ENCODE measurements at places on chromosomes 16 and 17.
A peak's percentile ranks its signal among the peaks of the same experiment; 100 is the strongest.

DNA sequence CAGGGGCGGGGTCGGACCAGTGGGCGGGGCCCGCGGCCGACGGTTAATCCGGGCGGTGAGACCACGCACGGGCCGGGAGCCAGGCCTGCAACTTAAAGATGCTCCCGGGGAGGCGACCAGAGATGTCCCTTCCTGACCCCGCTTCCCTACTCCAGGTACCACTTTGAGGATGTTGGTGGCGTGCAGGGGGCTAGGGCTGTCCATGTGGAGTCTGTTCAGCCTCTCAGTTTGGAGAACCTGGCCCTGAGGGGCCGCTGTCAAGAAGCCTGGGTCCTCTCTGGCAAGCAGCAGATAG is 580 bp downstream of the RANGRF start:
- DNase-seq, result peak; percentile 64

- DNase-seq, result no peak
These were observed 279.9 kb downstream of the IRX3 start for GRCh38 chr16:54006693-54007092.

DNA sequence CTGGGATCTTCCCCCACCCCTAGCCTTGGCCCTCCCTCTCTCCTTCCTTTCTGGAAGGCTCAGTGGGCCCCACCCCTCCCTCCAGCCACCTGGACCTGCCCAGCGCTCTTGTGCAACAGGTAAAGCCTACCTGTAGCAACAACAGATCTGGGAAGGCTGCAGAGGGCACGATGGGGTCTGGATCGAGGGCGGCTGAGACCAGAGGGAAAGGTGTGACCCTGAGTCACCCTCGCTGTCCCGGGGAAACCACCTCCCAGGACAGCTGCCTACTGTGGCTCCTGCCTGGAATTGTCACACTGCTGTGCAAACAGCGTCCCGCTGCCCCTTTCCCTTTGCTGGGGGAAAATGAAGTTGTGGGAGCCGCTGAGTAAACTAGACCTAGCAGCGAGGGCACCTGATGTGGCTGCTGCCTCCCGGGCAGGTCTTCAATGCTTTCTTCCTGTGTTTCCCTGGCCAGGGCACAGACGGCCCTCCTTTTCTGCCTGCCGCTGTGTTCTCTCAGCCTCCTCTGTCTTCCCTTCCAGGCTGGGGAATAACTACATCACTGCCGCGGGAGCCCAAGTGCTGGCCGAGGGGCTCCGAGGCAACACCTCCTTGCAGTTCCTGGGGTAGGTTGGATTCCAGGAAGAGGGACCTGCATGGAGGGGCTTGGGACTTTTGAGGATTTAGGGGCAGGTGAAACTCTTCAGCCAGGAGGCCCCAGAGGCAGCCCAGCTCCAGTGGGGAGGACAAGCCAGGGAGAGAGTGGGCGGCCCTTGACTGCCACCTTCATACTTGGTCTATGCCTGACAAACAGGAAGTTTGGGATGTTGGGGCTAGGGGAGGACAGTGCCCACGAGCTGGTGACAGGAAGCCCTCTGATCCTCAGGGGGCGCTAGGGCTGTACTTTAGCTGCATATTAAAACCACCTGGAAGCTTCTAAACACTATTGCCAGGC is 22.2 kb upstream of the CYLD start:
- no peak for DNase-seq

- no peak for DNase-seq
These were observed 113.9 kb upstream of the MAF start for GRCh38 chr16:79714440-79714839.

DNA sequence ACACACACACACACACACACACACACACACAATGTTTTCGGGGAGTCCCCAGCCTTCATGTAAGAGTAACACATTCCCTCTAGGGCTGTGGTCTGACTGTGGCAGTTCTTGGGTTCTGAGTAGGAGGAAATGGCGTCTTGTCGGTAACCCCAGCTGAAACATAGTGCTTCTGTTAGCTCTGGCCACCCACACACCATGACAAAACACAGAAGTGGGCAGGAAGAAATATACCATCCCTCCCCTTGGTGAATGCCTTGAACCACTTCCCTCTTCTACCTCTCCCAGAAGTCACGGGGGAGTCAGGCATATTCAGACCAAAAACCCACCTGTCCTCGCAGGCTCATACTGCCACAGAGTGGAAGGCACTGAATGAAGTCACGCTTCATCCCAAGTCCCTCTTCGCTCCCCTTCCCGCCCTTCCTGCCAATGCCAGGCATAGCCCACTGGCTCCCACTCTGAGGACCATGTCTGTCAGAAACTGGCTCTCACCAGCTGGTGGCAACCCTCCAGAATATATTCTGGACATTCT is 11.5 kb downstream of the SLC35B1 start:
- peak; percentile 67 for DNase-seq

- DNase-seq, result peak; percentile 65
These were observed 10.2 kb upstream of the HOXB9 start for GRCh38 chr17:48636177-48637018.

DNA sequence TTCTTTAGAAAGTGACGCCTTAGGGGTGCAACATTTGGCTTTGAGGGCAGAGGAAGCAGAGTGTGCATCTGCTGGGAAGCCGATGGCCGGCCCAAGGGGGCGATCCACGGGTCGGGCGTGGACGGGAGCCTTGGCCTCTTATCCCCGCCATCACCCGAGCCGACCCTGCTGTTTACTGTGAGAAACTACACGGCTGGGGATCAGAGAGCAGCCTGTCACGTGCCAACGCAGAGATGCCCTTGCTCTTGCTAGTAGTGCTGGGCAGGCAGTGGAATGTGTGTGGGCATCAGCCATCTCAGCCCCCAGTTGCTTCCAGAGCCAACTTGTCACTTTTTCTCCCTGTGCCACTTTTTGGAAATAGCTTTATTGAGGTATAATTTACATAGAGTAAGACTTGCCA is 26.7 kb upstream of the ITGB4 start:
- DNase-seq, result no peak

DNA sequence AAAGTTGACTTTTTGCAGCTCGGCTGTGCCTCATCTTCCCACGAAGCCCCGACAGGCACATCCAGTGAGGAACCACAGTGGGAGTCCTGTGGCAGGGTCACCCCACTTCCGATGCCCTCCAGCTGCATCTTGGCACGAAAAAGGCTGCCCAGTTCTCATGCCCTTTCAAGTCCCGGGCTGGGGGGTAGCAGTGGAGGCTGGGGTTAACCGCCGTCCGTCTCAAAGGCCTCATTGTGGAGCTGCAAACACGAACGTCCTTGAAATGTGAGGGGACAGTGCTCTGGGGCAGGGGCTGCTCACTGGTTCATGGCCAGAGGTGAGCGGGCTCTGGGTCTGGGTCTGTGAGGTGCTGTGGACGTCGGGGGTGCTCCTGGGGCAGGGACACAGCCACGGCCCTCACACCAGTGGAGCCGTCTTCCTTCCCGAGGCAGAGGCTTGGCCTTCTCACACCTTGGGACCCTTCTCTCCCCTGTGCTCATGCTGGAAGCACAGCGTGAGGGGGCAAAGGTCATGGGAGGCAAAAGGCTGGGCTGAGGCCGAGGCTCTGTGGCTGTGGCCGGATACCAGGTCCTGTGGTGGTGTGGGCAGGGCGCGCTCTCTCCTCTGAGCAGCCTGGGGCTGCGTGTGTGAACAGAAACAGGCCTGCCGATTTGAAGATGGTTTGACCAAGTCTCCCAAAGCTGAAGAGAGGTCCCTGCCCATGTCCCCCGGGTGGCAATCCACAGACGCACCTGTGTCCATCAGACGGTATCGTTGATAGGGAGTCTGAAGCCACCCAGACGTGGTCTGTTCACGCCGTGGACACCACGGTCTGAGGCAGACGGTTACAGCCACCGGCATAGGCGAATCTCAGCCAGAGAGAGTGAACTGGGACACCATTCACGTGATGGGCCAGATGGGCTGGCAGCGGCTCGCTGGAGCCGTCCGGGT is 3.1 kb upstream of the MC1R start:
- no peak for DNase-seq

GRCh38 chr17:64028874-64029464 is 8.5 kb upstream of the ICAM2 start:
- DNase-seq, result peak; percentile 57

DNA sequence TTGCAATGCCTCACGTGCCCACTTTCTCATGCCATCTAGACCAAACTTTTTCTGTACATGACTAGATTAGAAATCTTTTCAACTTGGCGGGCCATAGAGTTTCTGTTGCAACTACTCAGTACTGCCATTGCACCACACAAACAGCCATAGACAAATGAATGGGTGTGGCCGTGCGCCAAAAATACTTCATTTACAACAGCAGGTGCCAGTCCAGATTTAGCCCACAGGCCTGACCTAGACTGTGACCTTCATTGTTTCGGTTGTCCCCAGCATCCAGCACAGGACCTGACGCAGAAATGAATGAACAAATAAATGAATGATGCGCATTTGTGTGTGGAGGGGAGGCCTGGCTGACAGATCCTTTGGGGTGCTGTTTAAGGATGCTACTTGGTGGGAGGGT is 14.3 kb upstream of the PDK2 start:
- no peak for DNase-seq

DNA sequence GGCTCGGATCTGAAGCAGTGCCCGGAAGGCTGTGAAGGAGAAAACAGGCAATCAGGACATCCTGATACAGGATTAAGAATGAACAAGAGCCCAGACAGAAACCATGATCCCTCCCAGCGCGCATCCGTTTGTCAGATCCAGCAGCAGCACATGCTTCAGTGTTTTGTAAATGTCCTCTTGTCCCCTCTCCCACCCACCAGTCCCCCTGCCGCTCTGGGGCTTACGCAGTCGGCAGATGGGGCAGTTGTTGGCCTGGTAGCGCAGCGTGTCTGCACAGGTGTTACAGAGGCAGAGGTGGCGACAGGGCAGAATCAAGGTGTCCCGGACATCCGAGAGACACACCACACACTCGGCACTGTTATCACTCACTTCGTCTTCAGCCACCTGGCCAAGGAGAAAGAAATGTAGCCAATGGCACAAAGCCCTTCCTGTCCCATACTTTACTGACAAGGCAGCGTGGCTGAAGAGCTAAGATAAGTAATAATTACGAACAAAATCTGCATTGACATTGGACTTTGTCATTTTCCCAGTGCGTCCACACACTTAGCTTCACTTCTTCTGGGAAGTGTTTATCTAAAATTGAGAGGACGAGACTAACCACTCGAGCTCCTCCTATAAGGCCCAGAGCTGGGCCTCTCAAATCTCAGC is 20.7 kb upstream of the FOXJ1 start:
- no peak for DNase-seq

- DNase-seq, result peak; percentile 20
These were observed 522 bp upstream of the VEZF1 start for GRCh38 chr17:57988301-57989250.

GRCh38 chr16:53866520-53866919 is 162.6 kb downstream of the FTO start:
- DNase-seq, result no peak

GRCh38 chr16:27235055-27235937 is 32.0 kb downstream of the KDM8 start:
- peak; percentile 73 for DNase-seq

GRCh38 chr16:20107083-20107482 is 33.4 kb upstream of the GPR139 start:
- DNase-seq, result no peak

DNA sequence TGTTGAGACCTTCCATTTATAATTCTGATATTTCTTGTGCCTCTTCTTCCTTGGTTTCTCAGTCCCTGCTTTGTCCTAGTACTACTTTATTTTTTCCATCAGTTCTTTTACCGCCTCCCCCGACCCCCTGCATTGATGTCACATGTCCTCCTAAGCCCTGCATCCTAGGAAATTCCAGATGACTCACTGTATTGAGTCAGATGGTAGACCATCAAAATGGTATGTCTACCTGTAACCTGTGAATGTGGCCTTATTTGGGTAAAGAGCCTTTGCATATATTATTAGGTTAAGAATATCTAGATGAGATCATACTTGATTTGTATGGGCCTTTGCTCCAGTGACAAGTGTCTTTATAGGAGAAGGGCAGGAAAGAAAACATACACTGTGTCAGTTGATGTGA is 515.3 kb upstream of the CA10 start:
- DNase-seq, result no peak

GRCh38 chr17:63519116-63519881 is 3.9 kb upstream of the KCNH6 start:
- no peak for DNase-seq

DNA sequence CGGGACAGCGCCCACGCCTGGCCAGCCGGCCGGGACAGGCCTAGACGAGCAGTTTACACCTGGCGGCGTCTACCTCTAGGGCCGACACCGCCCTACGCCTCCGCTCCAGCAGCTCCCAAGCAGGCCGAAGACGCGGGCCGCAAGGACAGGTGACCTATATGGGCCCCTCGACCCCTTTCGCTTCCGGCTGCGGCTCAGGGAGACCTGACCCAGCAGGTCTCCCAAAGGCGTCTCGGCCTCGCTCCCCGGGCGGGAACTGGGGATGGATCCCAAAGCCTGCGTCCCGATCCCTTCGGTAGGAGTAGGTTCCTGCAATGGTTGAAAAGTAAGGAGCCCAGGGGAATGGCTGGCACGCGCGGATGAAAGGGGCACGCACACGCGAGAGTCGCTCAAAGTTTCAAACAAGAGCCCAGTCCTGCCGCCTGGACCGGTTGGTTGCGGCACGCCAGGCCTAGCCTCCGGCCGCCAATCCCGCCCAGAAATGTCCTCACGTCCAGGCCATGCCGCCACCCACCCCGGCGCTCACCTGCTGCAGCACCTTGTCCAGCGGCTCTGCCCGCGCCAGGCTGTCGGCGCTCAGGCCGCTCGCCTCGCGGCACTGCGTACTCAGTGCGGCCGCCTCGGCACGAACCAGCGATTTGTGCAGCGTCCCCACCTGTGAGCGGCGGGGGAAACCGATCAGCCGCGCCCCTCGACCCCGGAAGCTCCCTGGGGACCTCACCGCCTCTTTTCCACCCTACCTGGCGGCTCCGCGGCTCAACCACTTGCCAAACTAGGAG is 630 bp downstream of the ESRP2 start:
- no peak for DNase-seq

DNA sequence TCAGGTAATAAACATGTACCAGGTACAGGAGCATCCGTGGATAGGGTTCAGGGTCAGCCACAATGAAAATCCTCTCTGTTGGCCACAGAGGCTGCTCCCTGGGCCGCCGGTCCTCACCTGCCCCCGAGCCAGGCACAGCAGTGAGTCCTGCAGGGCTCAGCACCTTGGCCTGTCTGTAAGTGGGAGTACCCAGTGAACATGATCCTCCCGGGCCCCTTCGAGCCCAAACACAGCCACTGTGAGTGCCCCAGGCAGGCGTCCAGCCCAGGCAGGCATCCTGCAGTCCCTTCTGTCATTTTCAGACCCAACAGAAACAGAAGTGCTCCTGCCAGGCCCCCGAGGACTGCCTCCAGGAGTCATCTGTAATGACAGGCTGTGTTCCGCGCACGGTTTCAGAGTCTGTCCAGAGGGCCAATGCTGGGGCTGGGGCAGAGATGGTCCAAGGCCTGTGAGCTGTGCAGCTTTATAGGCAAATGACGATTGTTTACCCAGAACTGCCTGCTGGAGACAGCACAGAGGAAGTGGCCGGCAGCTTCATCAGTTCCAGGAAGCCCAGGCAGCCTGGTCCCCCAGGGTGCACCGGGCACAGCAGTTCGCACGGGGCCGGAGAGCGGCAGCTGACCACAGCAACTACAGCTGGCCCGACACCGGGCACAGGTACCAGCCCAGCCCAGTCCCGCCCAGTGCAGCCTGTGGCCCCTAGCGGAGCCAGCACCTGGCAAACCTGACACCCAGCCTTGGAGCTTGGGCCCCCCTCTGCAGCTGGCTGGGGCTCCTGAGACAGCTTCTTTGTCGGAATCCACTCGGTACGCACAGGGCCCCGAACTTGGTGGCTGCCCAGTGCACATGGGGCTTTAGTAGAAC is 13.2 kb downstream of the SLC7A5 start:
- no peak for DNase-seq
